Muscle of leg (tissue), 16 donors: ENCODE measurements at places on chromosomes 3 and 15. TPM values are rescaled to one million over a fixed set of nuclear protein-coding genes. Genes with fewer than 3 reads are reported as not detected.

DNA sequence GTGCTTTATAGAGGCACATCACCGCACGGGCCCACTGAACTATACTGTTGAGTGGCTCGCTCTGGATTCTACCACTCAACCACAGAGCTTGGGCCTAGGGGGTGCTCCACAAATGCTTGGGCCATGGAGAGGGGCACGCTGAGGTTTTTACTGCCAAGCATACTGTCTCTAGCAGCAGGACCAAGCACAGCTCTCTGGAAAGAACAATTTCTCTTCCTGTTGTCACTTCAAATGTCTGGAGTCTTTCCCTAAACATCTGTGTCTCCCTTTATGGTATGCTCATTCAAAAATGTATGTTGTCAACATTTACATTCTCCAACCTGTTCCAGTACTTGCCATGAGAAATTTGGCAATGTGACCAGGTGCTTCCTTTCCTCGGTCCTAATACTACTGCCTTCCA lies 114.7 kb upstream of the TPM1 start:
- peaks cover 7% of the 10 kb centered on the region for H3K4me1 ChIP-seq
- H3K36me3 ChIP-seq = no peaks in the 10 kb centered on the region
- no peaks in the 10 kb centered on the region for H3K27me3 ChIP-seq
- no peak for DNase-seq
- H3K4me3 ChIP-seq = no peak overlapping the region

DNA sequence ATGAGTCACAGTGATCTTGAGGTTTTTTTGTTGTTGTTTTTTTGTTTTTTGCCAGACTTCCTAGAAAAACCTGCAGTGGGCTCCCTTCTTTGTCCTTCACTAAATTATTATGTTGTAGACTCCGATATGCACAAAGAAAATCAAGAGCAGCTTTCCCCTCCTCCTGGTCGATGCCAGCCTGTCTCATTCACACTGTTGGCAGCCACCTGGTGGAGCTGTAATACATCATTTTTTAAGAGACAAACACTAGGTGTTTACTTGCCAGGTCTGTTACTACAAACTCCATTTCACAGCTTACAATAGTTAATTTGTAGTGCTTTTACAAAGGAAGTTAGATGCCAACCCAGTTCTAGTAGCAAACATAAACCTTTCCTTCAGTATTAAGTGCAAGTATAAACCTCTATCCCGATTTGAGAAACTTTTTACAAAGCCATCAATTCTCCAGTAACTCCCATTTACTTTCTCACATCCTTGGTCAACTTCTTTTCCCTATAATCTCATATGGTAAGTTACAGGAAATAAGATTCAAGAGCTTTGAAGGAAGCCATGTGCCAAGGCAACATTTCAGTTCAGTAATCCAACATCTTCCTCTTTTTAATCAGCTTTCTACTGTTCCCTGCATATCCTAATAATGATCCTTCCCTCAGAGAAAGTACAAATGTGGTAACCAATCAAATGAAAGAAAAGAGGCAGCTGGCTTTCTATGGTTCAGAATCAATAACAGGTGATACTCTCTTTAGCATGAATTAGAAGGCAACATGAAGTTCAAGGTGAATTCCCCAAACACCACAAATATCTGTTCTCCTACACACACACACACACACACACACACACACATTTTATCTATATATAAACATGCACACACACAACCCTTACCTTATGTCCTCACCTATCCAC lies 14.0 kb downstream of the AAGAB start:
- no peak for DNase-seq
- H3K4me3 ChIP-seq = no peak overlapping the region
- no peaks in the 10 kb centered on the region for H3K4me1 ChIP-seq
- no peaks in the 10 kb centered on the region for H3K36me3 ChIP-seq
- H3K27ac ChIP-seq = no peak overlapping the region

DNA sequence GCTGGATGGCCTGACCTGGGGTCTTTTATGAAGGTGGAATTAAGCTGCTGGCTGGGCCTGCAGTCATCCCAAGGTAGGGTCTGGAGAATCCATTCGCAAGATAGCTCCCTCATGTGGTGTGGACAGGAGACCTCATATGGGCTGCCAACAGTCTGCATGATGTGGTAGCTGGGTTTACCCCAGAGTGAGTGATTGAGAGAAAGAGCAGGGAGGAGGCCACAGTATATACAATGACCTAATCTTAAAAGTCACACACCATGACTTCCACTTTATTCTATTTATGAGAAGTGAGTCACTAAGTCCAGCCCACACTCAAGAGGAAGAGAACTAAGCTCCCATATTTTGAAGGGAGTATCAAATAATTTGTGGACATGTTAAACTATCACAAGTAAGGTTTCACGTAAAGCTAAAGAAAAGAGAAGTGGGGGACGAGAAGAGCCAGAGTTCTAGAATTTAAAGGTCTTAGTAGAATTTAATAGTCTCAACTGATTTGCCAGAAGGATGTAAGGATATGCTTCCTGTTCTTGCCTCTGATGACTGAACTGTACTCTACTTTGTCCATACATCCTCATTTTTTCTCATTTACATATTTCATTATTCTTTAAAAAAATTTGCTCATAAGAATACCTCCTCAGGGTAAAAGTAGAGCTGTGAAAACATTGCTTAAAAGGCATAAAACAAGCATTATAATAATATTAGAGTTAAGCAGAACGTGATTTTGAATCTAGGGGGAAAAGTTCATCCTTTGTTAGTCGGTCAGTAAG lies 184.4 kb downstream of the PEX5L start:
- H3K36me3 ChIP-seq = no peaks in the 10 kb centered on the region
- no peak overlapping the region for H3K27ac ChIP-seq
- H3K4me1 ChIP-seq = peaks cover 2% of the 10 kb centered on the region
- no peak for DNase-seq
- H3K4me3 ChIP-seq = no peak overlapping the region

Gene ECE2
- polyA plus RNA-seq = not detected

Gene RHOV
- polyA plus RNA-seq = 0.50 TPM

Gene TM4SF1
- polyA plus RNA-seq = 36.5 TPM
